Activated effector memory CD4-positive, alpha-beta T cell treated with Interleukin-2 at 50 U/mL for 16 hours (primary cell): ENCODE measurements at places on chromosomes 1 and 21.

- DNase-seq = no peak
Observed at GRCh38 chr1:35915693-35916092, 15.2 kb upstream of the AGO3 start.

DNA sequence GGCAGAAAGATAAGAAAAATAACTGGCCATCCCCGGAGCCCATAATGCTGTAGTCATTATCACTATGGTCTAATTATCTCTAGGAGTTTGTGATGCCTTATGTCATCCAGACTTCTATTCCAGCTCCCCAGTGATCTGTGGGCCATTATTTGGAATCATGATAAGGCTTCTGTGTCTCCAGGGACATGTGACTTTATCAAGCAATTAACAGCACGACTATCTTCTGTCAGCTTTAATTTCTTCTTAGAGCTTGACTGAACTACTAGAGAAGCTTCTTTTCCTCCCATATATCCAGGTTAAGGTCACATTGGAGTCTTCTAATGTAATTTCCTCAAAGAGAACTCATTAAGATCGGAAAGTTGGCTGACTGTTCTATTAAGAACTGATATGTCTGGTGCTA is 100.4 kb downstream of the LHX8 start:
- DNase-seq = no peak

DNA sequence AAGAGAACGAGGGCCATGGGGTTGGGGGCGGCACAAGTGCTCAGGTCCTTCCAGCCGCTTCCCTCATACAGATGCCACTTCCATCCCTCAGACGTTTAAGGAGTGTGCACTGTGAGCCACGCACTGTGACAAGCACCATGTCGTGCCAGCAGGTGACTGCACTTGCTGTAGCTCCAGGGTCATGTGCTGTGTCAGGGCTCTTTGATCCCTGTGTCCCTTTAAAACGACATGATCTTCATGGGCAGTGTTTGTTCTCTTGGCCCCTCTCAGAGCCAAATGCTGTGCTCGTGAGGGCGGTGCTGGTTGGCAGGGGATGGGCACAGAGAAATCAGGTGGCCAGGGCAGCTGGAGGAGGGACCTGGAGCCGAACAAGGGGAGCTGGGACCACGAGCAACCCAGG is 19.9 kb downstream of the IL10RB start:
- no peak for DNase-seq

GRCh38 chr1:231890791-231891190 is 264.2 kb downstream of the DISC1 start:
- no peak for DNase-seq

DNA sequence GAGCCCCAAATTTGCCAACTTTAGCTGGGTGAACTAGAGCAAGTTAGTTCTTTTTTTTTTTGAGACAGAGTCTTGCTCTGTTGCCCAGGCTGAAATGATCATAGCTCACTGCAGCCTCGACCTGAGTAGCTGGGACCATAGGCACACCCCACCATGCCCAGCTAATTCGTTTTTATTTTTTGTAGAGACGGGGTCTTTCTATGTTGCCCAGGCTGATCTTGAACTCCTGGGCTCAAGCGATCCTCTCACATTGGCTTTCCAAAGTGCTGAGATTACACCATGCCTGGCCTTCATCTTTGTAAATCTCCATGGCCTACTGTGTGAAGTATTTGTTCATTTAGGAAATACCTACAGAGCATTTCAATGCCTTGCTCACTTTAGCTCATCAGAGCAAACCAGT is 105.6 kb upstream of the SLC44A3 start:
- no peak for DNase-seq

- DNase-seq = no peak
Observed at GRCh38 chr1:10117865-10118264, 85.1 kb downstream of the UBE4B start.

- no peak for DNase-seq
Observed at GRCh38 chr1:174157157-174157806, 2.0 kb upstream of the RABGAP1L start.

DNA sequence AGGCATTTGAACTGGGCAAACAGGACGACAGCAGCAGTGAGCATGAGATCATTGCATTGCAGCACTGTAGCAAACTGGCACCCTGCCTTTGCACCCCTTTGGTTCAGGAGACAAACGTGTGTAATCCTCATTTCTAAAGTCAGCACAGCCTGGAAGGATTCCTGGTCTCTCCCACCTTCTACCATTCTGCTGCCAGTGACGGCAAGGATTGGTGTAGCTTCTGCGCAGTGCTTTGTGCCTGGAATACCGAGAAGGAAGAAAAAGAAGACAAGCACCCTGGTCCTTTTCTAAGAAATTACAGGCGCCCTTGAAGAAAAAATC is 805.3 kb downstream of the USP25 start:
- no peak for DNase-seq

- no peak for DNase-seq
Observed at GRCh38 chr1:228020686-228021354, 14.0 kb downstream of the WNT3A start.

GRCh38 chr1:19737104-19737825 is 62.5 kb downstream of the TMCO4 start:
- no peak for DNase-seq

DNA sequence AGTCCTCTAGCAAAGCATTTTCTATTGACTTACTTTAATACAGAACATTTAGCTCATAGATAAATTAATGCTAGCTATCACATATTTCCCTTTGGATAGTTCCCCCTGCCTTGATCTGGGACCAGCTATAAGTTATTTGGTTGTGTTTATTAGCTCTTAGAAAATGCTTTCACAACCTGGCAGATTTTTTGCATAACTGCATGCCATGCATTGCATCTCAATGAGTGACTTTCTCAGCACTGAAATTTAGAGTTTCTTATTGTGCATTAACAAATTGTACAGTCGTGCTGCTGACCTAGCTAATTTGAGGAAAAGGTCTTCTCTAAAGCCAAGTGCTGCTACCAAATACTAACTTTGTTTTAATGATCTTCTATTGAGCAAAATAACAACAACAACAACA is 164.8 kb downstream of the PLPPR5 start:
- DNase-seq = no peak

DNA sequence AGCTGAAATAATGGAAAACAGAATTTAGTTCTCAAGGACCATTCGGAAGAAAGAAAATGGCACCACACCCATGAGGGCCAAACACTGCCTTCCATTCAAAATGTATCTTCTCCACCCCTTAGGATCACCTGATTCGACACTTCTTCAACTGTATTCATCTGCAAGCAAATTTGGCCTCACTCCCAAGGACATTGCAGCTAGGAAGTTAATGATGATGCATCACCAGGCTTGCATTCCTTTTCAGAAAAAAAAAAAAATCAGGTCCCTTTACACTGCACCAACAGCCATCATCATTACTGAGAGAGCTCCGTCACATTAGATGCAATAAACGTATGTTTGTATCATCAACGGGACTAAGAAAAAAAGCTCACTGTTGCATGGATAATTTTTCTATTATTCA is 368.3 kb downstream of the PCP4 start:
- no peak for DNase-seq

DNA sequence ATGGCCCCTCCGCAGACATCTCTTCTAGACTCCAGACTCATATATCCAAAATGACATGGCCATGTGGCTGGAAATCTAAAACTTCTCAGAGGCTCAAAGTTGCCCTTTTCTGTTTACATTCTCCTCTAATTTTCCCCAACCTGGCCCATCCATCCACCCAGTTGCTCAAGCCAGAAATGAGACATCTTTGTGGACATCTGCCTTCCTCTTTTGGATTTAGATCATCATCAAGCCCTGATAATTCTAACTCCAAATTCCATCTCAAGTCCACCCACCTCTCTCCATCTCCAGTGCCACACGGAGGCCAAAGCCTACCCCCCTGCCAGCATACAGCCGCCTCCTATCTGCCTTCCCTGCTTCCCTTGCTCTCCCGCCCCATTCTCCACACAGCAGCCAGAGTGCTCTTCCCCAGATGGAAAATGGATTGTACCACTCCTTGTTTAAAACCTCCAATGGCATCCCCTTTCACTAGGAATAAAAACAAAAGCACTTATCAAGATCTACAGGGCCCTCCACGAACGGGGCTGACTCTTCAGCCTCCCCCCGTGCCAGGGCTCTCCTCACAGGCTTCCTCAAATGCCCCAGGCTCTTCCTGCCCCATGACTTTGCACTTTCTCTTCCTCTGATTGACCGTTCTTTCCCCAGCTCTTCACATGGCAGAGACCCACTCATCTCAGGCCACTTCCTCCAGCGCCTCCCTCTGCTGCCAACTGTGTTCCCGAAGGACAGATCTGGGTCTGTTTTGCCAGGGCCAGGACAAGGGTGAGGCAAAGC is 40.1 kb downstream of the SYT6 start:
- no peak for DNase-seq

DNA sequence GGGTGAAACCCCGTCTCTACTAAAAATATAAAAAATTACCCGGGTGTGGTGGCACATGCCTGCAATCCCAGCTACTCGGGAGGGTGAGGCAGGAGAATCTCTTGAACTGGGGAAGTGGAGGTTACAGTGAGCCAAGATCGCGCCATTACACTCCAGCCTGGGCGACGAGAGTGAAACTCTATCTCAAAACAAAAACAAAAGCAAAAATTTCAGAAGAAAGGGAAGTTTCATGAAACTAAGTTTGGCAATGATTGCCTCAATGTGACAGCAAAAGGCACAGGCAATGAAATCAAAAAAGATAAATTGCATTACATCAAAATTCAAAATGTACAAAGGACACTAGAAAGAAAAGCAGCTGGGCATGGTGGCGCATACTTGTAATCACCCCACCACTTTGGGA is 40.1 kb downstream of the BTF3L4 start:
- no peak for DNase-seq

- no peak for DNase-seq
Observed at GRCh38 chr1:30377230-30378002, 346.0 kb downstream of the MATN1 start.
